ENCODE measurements at places on chromosomes 12 and 14.
A peak's percentile ranks its signal among the peaks of the same experiment; 100 is the strongest.

DNA sequence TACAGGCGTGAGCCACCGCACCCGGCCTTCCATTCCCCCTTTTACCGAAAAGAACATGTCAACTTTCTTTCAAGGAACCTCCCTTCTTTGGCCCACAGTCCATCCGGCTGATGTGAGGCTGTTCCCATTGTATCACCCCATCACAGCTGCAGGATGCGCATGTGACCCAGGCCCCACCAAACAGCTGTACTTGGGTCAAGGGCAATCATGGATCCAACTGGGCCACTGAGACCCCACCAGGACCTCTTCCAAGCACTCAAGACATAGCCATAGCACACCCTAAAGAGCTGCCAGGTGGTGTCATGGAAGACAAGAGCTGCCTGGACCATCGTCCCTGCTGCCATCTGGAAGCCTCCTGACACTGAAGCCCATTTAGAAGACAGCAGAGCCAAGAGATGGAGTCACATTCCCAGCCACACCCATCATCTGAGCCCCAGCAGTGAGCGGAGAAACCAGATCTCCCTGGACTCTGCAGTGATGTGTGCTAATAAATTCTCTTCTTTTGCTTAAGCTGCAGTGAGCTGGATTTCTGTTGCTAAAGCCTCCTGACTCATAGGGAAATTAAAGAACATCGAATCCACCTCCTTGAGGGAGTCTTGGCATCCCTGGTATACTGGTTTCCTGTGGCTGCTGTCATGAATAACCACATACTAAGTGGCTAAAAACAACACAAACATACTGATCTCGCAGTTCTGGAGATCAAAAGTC, 105.6 kb downstream of the KSR2 start:
- DNase-seq: peak; percentile 76

DNA sequence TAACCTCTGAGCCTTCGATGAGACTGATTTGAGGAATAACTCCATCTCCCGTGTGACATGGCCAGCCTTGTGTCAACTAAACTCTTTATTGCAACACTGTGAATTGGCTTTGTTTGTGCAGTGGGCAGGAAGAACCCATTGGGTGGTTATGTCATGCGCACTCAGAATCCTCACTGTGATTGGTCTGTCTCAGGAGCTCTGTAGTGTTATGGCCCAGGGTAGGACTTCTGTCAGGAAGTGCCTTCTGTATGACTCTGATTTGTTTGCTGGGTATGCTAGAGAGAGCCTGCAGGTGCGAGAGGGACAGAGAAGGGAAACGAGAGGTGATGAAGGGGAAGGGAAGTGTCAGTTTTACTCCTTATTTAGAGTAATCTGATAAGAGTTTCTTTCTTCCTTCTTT, 71.5 kb upstream of the DCD start:
- no peak for DNase-seq

GRCh38 chr14:76948976-76949375, 79.5 kb downstream of the IRF2BPL start:
- no peak for DNase-seq

GRCh38 chr14:90796329-90796728, 19.9 kb downstream of the TTC7B start:
- DNase-seq: no peak

- no peak for DNase-seq
Measured at GRCh38 chr12:116759783-116760621, 21.9 kb downstream of the RNFT2 start.

DNA sequence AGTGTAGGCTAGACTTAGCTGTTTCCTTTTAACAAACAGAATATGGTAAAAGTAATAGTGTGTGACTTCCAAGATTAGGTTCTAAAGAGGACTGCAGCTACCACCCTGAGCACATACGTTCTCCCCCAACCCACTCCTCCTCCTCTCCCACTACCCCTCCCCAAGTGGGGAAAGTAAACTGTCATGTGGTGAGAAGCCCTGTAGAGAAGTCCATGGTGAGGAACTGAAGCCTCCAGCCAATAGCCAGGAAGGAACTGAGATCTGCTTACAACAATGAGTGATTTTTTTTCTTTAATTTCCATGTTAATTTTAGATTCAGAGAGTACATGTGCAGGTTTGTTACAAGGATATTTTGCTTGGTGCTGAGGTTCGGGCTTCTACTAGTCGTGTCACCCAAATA, 57.0 kb upstream of the EGLN3 start:
- no peak for DNase-seq

DNA sequence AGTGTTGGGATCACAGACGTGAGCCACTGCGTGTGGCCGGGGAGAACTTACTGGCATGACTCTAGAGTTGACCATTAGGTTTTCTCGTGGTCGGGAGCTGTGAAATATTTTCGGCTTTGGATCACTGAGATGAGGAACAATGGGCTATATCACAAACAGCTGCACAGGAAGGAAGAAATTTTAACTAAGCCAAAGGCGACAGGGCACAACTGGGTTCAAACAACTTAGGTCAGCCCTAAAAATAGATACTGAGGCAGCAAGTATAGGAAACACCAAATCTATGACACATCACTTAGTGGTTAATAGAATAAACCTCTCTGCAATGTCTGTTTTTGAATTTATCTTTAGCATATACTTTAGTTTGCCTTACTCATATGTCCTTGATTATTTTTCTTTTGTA, 162.9 kb downstream of the LRIG3 start:
- DNase-seq: peak; percentile 52

All from GM04503 (cell line).